ENCODE measurements at places on chromosomes 11 and 22. TPM values are rescaled to one million over a fixed set of nuclear protein-coding genes. Genes with fewer than 3 reads are reported as not detected.

The SCN2B gene
- total RNA-seq, result 0.90 TPM

The GRIK4 gene
- total RNA-seq, result 1.8 TPM

DNA sequence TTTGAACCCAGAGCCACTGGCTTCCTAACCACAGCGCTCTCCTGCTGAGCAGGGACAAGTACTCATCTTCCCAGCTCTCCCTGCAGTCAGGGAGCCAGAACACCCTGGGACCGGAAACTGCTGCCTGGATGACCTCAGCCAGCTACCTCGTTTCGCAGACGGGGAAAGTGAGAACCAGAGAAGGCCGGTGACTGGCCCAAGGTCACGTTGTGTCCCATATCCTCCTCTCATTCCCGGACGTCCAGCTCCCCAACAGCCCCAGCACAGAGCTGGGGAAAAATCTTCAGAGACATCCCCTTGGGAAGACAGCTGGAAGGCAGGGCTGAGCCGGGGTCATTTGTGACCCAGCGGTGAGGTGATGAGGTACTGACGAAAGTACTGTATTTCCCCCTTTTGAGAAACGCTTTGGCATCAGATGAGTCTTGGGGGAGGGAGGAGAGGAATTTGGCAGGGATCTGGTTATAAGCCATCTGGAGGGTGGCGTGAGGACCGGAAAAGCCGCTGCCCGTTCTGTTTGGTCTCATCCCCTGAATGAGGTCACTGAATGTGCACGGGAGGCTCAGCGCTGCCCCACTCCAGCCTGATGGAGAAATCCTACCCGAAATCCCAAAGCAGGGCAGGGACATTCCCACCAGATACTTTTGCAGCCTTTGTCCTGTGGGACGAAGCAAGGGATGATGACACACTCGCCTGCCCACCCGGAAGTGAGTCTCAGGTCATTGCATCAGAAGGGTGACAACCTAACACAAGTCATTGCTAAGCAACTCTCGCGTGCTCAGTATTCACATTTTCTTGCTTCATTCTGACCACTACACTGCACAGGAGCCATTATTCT, 41.1 kb downstream of the LIF start:
- DNase-seq, result no peak

- no peak for DNase-seq
These were observed 47.4 kb downstream of the UVRAG start for GRCh38 chr11:75862437-75862836.

DNA sequence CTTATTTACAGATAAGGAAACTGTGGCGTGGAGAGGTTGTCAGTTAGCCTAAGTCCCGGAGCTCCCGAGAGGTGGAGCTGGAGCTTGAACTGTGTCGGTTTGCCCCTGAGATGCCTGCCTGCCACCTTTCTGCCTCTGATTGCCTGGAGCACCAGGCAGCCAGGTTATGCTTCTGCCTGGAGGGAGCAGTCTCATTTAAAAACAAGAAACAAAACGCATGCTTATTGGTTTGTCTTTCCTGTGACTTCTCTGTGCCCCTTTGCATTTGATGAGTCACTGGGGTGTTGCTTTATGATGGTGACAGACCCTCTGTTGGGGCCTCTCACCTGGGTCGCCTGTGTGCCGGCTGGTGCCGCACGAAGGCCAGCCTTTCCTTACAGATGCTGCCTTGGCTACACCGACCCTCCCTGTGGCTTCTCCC, 12.2 kb downstream of the AP2A2 start:
- DNase-seq, result no peak

DNA sequence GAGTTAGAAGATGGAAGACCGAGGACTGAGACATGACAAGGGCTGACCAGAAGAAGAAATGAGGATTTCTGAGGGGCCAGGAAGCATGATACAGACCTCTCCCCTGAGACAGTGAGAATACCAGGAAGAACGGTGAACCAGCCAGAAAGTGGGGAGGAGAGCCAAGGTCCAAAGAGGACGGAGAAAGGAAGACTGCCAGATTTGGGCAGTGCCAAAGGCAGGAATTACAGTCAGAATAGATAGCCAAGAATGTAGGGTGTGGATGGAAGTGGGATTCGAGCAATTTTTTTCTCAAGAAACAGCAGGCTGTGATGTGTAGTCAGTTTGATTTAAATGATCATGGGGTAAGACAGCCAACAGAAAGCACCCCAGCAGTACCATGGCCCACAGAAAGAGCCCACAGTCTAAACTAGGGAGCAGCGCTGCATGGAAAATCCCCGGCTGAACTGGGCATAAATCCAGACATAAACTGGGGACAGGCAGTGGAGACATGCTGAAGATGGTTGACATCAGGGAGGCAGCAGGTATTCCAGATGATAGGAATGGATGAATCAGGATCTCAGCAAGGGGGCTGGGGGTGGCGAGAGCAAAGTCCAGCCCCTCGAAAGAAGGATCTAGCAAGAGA, 67.3 kb upstream of the BARX2 start:
- DNase-seq, result no peak

- no peak for DNase-seq
These were observed 36.9 kb downstream of the CAT start for GRCh38 chr11:34475656-34476055.

The TESMIN gene
- total RNA-seq, result 3.9 TPM

- DNase-seq, result no peak
These were observed 112.9 kb upstream of the DDI1 start for GRCh38 chr11:103923451-103923931.

DNA sequence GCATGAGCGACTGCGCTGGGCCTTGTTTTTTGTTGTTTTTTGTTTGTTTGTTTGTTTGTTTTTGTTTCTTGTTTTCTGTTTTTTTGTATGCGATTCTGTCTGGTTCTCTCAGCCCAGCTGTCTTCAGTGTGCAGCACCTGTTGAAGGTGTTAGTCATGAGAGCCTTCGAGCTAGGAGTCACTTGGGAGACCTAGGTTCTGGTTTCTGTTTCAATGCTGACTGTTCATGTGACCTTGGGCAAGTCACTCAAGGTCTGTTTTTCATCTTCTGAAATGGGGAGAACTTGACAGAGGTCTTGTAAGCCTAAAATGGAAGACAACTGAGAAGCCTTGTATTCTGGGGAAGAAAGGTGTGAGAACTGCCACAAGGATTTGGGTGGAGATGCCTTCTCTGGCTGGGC, 1.8 kb downstream of the DCPS start:
- DNase-seq, result no peak

The PLAAT2 gene
- total RNA-seq, result 1.4 TPM

- no peak for DNase-seq
These were observed 41.7 kb downstream of the THAP12 start for GRCh38 chr11:76339221-76339620.

The FOLR2 gene
- total RNA-seq, result 14.1 TPM

The MS4A7 gene
- 11.6 TPM for total RNA-seq

GRCh38 chr22:32804531-32805360, 3.2 kb downstream of the TIMP3 start:
- no peak for DNase-seq

- no peak for DNase-seq
These were observed 46.7 kb downstream of the MEI1 start for GRCh38 chr22:41745968-41746367.

GRCh38 chr22:17916226-17916889, 108.0 kb downstream of the MICAL3 start:
- DNase-seq, result no peak

- no peak for DNase-seq
These were observed 39.3 kb upstream of the SORL1 start for GRCh38 chr11:121412711-121413415.

The NLRP6 gene
- 0.20 TPM for total RNA-seq

The CD151 gene
- total RNA-seq, result 205 TPM

The PAMR1 gene
- total RNA-seq, result 3.6 TPM

The CDC42EP1 gene
- 125 TPM for total RNA-seq

DNA sequence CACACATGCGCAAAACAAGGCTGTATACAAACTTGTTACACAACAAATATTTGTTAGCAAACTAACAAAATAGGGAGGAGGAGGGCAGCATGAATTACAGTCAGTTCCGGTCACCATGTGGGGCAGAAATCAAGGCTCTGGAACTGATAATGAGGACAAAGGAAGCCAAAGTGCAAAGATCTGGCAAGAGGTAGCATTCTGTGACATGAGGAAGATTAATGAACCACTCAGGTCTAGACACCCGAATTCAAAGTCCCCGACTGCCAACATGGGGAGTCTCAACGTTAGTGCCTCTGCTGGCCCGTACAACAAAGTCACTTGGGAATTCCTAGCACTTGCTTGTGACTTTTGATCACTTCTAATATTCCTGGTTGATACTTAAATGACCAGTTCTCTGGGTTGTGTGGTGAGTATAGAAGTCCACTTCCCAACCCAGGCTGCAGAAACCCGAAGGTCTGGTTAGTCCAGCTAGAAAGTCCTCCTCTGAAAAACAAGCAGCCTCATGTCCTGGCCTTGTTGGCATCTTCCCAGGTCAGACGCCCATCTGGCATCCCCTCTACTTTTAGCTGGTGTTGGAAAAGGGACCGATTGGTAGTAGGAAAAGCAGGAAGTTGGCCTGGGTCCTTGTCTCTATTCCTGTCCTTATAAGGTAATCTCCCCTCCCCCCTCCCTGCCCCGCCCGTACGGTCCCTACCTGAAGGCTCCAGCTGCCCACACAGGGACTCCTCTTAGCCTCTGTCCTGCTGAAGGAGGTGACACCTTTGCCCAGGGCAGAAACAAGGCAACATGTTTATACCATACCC, 1.6 kb downstream of the SUN2 start:
- peak; percentile 83 for DNase-seq

- DNase-seq, result no peak
These were observed 1.4 kb downstream of the CDC42BPG start for GRCh38 chr11:64842851-64843685.

GRCh38 chr11:117121176-117121575, 22.9 kb upstream of the PAFAH1B2 start:
- no peak for DNase-seq

- no peak for DNase-seq
These were observed 191.9 kb upstream of the DDI1 start for GRCh38 chr11:103844327-103845215.

- DNase-seq, result no peak
These were observed 819 bp downstream of the JAML start for GRCh38 chr11:118223992-118224391.

GRCh38 chr11:30281476-30282288, 41.2 kb upstream of the ARL14EP start:
- no peak for DNase-seq

GRCh38 chr11:72642043-72642883, 32.0 kb downstream of the PDE2A start:
- DNase-seq, result peak; percentile 45

GRCh38 chr11:114168691-114169090, 109.2 kb downstream of the ZBTB16 start:
- no peak for DNase-seq

- no peak for DNase-seq
These were observed 9.1 kb downstream of the GAL3ST1 start for GRCh38 chr22:30565341-30565740.

DNA sequence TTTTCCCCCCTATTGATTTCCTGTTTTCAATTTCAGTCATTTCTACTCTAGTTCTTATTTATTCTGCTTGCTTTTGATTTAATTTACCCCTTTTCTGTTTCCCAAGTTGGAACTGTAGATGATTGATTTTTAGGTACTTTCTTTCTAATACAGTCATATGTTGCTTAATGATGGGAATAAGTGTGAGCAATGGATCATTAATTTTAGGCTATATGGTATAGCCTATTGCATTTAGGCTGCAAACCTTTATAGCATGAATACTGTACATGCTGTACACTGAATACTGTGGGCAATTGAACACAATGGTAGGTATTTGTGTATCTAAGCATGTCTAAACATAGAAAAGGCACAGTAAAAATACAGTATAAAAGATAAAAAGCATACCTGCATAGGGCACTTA, 44.9 kb downstream of the DDX10 start:
- DNase-seq, result no peak

- DNase-seq, result no peak
These were observed 9.2 kb upstream of the AIFM3 start for GRCh38 chr22:20957683-20958431.

The CFAP300 gene
- total RNA-seq, result 5.7 TPM

GRCh38 chr22:39851606-39852315, 41.8 kb downstream of the ENTHD1 start:
- no peak for DNase-seq

The FGF19 gene
- total RNA-seq, result 0.31 TPM

DNA sequence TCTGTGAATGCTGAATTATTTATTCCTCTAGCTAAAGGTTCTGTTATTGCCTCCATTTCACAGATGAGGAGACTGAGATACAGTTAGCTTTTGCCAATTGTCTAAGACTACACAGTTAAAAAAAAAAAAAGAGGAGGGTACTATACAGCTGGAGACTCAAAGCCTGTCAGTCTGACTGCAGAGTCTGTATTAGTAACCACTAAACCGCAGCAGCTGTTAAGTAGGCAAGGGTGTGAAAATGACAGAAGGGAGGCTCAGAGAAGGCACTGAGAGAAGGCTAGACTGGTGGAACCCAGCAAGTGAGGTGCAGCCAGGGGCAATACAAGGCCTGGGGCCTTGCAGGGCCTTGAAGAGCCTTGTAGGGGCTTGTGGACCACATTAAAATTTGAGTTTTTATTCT, 181.2 kb downstream of the CSNK2A3 start:
- no peak for DNase-seq

DNA sequence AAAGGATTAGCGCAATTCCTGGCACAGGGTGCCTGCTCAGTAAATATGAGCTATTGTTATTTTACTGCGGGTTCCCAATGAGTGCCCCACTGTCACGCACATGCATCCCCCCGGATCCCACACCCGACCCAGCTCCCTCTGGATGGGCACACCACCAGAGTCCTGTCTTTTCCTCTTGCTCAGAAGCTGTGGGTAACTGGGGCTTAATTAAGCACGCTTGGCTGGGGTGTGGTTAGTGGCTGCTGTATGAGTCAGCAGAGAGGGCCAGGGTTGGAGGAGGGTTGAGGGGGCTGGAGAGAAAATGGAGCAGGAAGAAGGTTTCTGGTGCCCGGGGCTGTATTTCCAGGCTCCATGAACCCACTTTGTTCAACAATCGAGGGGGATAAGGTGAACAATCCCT, 30.3 kb upstream of the NECTIN1 start:
- no peak for DNase-seq

- no peak for DNase-seq
These were observed 206.3 kb upstream of the BLID start for GRCh38 chr11:122322329-122322728.

- no peak for DNase-seq
These were observed 12.7 kb downstream of the MRPL48 start for GRCh38 chr11:73800276-73800806.

DNA sequence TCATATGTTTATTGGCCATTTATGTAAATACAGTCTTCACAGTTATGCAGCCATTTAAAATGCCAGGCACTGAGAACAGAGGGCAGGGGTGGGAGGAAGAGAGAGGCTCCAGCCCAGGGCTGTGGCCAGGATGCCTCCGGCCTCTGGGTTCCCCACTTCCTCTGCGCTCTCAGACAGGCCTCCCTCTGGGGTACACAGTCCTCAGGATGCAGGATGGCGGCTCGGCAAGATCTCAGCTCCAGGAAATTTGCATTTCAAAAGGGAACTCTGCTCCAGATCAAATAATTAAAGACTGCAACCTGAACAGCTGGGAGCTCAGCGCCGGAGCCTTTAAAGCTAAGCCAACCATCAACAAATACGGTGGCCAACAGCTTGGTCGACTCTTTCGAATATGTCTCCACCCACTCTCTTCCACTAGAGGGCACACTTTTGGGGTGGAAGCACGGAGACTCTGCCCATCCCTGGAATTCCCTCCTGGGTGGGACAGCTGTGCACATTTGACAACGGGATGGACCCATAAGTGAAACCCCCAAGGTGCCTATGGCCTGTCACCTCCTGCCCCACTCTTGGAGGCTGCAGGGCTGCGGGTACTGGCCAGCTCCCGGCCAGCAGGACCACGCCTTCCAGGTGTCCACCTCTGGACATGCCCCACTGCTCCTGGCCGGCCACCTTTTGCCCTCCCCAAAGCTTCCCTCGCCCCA, 1044.7 kb downstream of the BRD1 start:
- DNase-seq, result no peak

Measured in ovary (tissue), 10 donors.